ENCODE measurements at places on chromosomes 7 and 10.

DNA sequence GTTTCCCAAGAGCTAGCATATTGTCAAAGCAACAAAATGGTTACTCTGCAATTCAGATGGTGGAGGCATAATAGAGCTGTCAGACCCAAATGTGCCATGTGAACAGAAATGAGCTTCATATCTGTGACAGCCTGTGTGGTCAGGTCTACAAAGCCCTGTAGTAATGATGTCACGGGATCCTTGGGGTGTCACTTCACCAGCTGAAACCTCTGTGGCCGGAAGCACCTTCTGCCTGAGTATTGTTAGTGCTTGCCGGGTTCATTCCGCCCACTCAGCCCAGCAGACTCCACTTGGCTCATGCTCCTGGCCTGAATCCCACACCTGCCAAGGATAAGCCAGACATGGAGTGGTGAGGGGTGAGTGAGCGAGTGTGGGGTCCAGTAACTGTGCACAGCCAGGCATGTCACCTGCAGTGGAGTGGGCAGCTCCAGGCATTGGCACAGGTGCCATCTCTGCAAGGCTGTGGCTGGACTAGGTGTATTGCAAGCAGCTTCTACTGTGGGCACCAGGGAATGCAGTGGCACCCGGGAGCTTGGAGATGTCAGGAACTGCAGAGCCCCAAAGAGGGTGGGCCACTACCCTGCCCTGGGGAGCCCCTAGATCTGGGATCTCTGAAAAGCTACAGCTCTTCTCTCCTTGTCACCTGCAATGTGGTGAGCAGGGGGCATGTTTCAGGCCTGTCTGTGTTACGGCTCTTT, 341.9 kb upstream of the CHRM2 start:
- DNase-seq, result no peak

- no peak for DNase-seq
These were observed 35.6 kb downstream of the SRPK2 start for GRCh38 chr7:105352901-105353668.

DNA sequence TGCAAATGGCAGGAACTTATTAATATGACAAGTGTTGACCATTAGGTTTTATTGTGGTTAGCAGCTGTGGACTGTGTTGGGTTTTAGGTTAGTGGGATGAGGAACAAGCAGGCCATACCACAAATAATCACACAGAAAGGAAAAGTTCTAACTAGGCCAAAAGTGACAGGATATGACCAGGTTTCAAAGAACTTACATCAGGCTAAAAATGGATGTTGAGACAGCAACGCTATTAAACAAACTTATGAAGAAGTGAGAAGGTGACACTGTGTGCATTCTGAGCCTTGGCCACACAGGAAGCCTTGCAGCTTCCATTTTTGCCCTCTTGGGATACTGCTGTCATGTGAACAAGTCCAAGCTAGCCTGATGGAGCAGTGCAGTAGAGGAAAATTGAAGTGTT, 568.8 kb downstream of the HTR7 start:
- DNase-seq, result no peak

DNA sequence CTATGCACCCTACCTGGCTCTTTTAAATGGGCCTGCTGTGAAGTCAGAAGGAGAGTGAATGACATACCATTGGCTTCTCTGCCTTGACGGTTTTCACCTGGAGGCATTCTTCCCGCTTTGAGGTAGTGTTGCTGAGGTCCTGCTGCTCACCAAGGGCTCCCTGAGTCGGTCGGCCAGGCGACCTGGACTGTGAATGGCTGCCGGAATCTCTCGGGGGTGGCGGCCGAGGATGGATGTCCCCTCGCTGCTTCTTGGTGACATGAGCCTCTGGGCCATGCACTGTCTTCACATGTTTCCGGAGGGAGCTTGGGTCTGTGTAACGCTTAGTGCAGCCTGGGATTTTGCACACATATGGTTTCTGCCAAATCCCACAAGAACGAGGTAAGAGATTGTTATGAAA, 264.7 kb downstream of the GLI3 start:
- DNase-seq, result no peak

GRCh38 chr7:108824840-108825580, 255.3 kb downstream of the DNAJB9 start:
- DNase-seq, result no peak

GRCh38 chr10:82267014-82267413, 392.0 kb downstream of the NRG3 start:
- DNase-seq, result no peak

DNA sequence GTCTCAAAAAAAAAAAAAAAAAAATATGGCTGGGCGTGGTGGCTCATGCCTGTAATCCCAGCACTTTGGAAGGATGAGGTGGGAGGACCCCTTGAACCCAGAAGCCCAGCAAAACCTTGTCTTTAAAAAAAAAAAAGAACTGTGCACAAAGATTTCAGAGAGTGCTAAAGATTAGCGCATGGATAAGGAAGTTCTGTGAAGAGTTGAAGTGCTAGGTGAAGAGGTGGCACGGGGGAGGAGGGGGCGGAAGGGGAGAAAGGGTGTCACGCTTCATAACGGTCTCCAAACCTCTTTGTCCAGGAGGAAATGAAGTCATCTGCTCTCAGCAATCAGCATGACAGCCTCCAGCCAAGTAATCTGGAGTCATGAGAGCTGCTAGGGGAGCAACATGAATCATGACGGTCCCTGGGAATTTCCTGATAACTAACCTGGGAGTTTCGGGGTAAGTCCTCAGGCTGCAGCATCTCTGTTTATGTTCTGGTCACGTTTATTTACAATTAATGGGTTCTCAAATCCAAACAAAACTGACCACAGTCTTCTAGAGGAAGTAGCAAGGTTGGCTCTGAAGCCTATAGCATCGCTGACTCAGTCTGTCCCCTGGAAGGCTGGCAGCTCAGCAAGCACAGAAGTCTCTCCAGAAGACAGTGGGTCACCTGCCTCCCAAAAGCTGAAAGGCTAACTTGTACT, 1.9 kb upstream of the PLAU start:
- peak; percentile 50 for DNase-seq

GRCh38 chr10:11104772-11105675, 87.4 kb downstream of the CELF2 start:
- DNase-seq, result no peak

DNA sequence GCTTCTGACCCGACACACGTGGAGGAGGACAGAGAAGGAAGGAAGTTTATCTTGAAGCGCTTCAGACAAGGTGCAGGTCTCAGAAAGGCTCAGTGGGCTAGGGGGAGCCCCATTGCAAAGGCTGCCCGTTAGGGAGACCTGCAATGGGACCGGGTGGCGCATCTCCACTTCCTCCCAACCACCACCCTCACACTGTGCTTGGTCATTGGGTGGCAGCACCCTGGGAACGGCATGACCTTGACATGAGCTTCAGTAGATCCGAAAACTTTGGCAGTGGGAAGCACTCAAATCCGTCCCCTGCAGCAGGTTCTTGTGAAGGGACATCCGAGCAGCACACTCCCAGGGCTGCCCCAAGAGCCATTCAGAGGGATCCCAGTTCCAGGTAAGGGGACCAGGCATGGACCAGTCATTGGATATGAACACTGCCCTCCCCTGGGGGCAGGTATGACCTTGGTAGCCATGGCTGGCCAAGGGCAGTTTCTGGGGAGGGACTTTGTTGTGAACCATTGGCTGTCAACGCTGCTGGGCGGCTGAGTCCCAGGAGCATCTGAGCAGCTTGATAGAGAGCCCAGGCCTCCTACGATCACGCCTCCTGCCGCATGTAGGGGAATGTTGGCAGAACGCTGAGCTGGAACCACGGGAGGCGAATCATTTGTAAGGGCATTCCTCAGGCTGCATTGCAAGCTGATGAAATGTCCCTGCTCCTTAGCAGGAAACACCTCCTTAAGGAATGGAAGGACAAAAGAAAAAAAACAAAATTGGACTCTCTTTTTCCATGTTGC, 31.7 kb downstream of the GALNTL5 start:
- no peak for DNase-seq

Measured in stimulated activated naive CD8-positive, alpha-beta T cell treated with anti-CD3 and anti-CD28 coated beads, Interleukin-15, amount 100 ng/mL, for 72 hours (primary cell).